Effector memory CD8-positive, alpha-beta T cell (primary cell): ENCODE measurements at places on chromosomes 1 and 21.

GRCh38 chr1:164755690-164756089, 196.7 kb downstream of the PBX1 start:
- DNase-seq: no peak

- no peak for DNase-seq
Measured at GRCh38 chr1:24765308-24765988, 20.2 kb downstream of the CLIC4 start.

- no peak for DNase-seq
Measured at GRCh38 chr1:174663358-174663757, 215.6 kb downstream of the GPR52 start.

GRCh38 chr1:151718011-151718431, 1.4 kb upstream of the CELF3 start:
- no peak for DNase-seq
